ENCODE measurements at places on chromosomes 2 and 18. TPM values are rescaled to one million over a fixed set of nuclear protein-coding genes. Genes with fewer than 3 reads are reported as not detected.

DNA sequence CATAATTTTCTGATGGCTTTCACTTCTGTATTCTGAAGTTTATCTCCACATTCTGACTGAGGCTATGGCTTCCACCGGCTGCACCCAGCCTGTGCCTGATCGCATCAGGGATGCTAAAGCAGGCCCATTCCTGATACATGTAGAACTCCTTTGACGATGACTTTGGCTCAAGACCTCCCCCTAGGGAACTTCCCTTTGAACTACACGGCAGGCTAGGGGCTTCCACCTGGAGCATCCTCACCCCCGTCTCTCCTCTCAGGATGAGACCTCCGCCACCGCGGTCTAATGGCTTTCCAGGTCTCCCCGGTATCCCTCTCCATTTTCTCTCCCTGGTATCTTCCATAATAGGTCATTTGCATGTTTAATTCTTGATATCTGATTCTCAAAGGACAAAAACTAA is 214.9 kb upstream of the CHST9 start:
- no peak for DNase-seq

GRCh38 chr2:200338692-200339091 is 32.2 kb downstream of the SPATS2L start:
- no peak for DNase-seq

DNA sequence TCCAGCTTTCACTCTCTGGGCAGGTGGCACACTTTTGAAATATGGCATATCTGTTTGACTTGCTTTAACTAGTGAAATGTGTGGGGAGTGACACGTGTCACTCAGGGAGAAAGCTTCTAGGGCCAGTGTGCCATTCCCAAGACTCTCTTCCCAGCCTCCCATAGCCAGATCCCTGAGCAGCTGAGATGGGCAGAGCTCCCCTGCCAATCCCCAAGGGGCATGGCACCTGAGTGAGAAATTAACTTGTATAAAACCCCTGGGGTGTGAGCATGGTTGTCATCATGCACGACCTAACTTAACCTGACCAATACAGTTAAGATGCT is 39.0 kb upstream of the MARCO start:
- peak; percentile 30 for DNase-seq

GRCh38 chr2:144519934-144520731 is at the start of gene ZEB2:
ZEB2 (minus strand) TSS chr2:144520119; CDS start chr2:144517350, 2,769 bp downstream.
- no peak for DNase-seq

- no peak for DNase-seq
Measured at GRCh38 chr18:45374878-45375630, 240.2 kb upstream of the SLC14A2 start.

- no peak for DNase-seq
Measured at GRCh38 chr2:135030826-135031225, 16.4 kb downstream of the MAP3K19 start.

GRCh38 chr2:118614841-118615271 is 232.6 kb downstream of the EN1 start:
- DNase-seq = no peak

DNA sequence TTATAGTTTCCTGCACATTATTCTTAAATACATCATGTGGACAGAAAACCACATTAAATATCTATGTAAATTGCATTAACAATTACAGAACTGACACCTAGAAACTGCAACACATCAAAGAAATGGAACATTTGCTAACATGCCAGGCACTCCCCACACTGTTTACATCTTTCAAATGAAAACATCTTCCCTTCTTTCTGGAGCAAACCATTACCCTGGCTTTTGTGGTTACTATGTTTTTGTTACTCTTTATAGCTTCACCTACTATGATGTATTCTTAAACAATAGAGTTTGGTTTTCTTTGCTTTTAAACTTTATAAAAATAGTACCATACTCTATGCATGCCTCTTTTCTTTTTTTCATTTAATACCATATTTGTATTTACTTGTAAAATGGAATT is 1894.5 kb upstream of the CELF4 start:
- no peak for DNase-seq

The PSTPIP2 gene
- total RNA-seq = 3.7 TPM

The SDC1 gene
- total RNA-seq = 184 TPM

The MPPE1 gene
- 61.0 TPM for total RNA-seq

The IFIH1 gene
- total RNA-seq = 19.1 TPM

The ALPI gene
- total RNA-seq = 15.9 TPM

The PSD4 gene
- total RNA-seq = 68.4 TPM

Measured in left colon (tissue), 2 donors.